Neural progenitor cell (in vitro differentiated cells): ENCODE measurements at places on chromosomes 1 and 21.

- no peak for DNase-seq
Observed at GRCh38 chr1:160718210-160718609, 6.6 kb upstream of the CD48 start.

GRCh38 chr1:236982380-236982779, 21.9 kb downstream of the MT1HL1 start:
- no peak for DNase-seq

- no peak for DNase-seq
Observed at GRCh38 chr1:18938008-18938706, 18.3 kb downstream of the IFFO2 start.

- no peak for DNase-seq
Observed at GRCh38 chr1:59816318-59816878, 1.6 kb downstream of the HOOK1 start.

DNA sequence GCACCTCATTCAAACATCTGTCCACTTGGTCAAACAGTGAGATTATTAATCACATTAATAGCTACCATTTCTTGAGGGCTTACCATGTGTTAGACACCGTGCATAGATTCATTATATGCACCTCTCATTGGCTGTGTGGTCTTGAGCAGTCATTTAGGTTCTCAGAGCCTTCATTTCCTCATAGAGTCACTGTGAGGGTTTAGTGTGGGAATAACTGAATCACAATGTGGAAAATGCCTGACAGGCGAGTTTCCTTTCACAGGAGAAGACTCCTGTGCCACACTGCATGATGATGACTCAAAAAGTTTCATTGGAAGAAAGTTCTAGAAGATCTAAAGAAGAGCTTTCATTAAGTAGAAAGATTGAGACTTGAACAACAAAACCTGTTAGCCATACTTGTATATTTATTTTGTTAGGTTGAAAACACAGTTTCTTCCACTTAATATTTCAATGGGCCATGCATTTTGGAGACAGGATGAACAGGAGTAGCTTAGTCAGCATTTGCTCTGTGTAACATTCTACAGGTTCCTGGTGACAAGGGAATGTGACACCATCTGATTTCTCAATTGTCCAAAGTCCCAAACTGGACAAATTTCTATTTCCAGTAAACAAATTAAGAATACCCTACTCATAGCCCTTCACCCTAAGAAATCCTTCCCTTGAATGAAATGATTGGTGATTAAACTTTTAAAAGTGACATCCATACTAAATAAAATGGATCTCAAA, 45.7 kb downstream of the FYB2 start:
- no peak for DNase-seq

- DNase-seq = no peak
Observed at GRCh38 chr1:51170342-51170741, 65.7 kb upstream of the RNF11 start.
